ENCODE measurements at places on chromosomes 6 and 20.

GRCh38 chr20:24731312-24731711 lies 217.8 kb upstream of the CST7 start:
- DNase-seq = no peak

DNA sequence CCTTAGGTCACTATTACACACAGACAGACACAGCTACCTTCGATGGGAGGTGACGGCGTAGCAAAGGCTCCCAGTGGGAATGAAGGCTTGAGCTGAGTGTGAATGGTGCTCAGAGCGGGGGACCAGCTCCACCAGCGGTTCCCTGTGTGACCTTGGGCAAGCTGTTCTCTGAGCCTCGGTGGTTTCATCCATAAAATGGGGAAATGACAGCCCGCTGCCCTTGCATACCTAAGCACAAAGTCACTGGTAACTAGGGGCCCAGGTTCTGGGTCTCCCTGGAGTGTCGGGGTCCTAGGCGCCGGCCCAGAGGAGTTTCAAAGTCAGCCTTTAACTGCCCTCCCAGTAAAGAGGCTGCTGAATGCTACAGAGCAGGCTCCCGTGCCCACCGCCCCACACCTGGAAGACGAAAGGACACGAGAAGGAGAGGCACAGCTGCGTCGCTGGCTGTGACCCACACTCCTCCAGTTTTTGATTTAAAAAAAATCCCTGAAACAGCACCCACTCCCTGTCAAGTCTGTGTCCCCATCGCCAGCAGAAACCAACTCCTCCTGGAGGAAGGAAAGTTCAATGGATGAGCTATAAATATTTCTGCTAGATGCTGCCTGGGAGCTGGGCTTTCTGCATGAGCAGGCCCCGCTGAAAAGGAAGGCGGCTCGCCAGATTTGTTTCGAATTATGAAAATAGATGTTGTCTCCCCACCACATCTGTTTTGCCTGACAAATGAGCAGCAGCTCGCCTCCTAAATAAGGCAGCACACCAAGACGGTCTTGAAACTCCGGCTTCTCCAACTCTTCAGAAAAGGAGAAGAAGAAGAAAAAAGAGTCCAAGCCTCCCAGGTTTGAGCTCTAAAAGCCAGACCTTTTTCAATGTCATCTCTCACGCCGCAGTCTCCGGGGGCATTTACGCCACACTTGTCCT lies 27.4 kb downstream of the PMEPA1 start:
- DNase-seq = no peak

- DNase-seq = no peak
These were observed 60.8 kb downstream of the NPEPL1 start for GRCh38 chr20:58753267-58753921.

GRCh38 chr6:167690931-167691330 lies 135.8 kb upstream of the AFDN start:
- peak; percentile 22 for DNase-seq

DNA sequence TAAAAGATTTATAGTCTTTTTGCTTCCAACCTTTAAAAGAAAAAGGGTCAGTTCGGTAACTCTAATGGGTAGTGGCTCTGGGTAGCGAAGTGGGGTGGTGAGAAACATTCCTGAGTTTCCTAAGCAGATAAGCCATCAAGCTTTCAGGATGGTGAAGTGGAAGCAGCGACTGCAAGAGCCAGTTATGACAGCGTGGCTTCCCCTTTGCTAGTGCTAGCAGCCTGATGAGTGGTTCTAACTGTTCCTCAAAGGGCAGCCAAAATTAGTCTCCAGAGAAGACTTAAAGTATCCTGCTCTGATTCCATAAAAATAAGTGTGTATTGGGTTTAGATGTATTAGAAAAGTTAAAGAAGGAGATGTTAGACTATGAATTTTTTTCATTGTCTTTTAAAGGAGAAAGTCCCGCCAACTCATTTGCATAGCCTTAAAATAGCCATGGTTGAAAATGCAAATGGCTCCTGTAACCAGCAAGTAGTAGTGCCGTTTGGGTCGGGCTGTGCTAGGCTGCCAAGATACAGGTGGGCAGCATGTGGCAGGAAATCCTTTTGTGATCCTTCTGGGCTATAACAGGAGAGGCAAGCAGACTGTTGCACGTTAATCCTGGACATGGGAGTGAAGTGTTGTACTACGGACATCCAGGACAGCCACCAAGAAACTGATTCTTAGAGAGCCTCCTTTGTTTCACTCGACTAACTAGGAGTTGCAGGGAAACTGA lies 18.0 kb downstream of the ELOVL2 start:
- no peak for DNase-seq

DNA sequence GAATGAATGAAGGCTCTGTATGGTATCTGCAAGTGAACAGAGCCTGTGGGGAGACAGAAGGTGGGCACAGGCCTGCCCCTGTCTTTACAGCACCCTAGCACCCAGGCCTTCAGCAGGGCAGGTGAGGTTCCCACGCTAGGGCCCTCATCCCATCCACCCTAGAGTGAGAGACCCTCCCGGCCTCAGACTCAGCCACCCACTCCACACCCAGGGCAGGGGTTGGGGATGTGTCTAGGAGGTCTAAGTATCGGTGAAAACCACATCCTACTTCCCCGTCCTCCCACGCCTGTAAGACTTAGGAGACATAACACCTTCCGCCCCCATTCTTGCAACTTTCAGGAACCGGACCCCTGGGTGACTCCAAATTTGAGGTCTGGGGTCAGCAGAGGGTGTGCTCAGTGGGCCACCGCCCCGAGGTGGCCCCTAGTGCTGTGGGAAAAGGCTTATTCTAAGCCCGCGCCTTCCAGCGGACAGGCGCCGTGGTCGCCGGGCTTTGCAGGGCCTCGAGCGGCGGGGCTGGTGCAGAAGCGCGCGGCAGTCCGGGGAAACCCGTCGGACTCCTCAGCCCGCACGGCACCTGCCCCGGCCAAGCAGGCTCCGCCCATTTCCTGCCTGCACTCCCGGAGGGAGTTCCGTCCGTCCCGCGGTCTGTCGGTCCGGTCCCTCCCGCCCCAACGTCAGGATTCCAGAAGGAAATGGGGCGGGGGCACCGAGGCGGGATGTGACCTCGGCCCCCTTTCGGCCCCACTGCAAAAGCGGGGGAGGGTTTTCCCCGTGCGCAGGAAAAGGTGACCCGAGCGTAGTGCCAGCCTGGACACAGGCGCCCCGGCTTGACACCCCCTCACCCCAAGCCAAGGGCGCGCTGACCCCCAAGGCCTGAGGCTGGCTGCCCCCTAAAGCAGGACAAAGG lies 868 bp downstream of the SAMD10 start:
- no peak for DNase-seq

DNA sequence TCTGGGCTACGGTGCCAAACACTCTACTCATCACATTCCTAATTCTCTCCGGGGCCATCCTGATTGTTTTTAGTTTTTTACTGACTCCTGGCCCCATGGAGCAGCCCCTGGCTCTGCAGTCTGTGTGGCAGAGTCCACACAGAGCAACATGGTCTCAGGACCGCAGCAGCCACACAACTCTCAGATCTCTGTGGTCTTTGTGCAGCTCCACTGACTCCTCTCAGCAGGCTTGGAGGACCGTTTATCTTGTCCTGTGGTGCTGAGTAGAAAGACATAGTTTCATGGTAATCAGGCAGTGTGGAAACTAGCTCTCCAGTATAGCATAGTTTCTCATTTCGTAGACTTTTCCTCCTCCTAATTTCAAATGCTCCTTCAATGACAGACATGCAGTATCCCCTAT lies 168.4 kb downstream of the EDN1 start:
- DNase-seq = no peak

GRCh38 chr6:148064406-148065134 lies 278.1 kb upstream of the SASH1 start:
- DNase-seq = no peak

DNA sequence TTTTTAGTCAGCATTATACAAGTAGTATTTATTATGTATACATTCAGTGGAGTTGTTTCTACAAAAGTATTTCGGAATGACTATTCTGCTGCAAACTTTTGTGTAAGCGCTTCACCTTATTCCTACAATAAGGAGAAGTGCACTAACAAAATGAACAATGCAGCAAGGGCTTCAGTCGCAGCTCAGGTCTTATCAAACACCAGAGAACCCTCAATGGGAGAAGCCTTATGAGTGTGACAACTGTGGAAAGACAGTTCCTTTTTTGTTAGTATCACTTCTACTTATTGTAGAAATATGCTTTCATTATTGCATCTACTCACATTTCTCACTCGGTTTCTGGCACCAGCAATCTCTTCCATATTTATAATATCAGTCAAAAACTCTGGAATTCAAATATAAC lies 18.8 kb downstream of the ZKSCAN3 start:
- no peak for DNase-seq

DNA sequence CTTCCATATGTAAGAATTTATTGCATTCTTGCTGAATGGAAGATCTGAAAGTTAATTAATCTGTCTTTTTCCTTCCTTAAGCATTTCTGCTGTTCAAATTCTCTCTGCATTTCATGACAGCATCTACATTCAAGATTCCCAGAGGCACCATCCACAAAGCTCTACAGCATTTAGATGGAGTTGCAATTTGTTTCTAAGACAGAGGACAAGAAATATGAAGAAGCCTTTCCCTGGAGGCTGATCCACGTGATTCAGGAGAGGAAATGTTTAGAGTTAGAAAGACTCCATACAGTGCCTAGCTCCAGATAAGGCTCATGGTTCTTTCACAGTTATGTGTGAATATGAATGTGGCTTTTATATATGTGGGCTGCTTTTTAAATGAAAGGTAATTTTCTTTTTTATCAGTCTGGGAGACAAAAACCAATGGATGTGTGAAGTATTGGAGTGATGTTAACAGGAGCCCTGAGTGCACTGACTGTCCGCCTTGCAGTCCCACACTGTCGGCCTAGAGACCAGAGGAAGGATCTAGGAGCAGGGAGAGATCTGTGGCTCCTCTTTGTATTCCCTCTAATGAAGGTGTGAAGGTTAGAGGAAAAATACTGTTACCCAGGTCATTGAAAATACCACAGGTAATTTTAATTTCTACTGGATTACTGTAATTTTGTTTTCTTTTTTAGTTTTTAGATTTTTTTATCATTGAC lies 686.6 kb upstream of the GJE1 start:
- DNase-seq = no peak

DNA sequence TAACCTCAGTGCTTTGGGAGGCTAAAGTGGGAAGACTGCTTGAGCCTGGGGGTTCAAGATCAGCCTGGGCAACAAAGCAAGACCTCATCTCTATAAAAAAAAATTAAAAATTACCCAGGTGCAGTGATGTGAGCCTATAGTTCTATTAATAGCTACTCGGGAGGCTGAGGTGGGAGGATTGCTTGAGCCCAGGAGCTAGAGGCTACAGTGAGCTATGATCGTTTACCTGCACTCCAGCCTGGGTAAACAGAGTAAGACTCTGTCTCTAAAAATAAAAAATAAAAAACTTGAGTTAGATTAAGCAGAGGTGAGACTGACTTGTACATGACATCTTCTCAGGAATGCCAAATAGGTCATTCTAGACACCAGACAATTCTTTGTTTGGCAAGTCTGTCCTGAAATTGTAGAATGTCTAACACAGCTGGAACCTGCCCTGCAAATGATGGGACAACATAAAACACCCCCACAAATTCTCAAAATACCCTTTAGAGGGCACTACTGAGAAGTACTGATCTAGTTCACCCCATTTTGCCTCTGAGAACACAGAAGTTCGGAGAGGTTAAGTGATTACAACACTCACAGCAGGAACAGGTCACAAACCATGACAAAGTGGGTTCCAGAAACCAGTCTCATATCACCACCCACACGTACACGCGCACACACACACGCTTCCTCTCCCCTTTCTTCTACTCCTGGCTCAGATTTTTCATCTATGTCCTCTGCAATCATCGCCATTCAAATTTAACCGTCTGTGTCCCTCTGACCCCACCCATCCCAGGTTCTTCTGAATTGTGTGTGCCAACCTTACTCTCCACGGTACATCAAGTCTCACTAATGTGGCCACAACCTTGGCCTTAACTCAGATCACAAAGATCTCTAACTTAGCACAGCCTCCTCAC lies 38.3 kb downstream of the ARHGAP18 start:
- DNase-seq = peak; percentile 64

- peak; percentile 21 for DNase-seq
These were observed 98.9 kb upstream of the ZNF217 start for GRCh38 chr20:53692465-53693067.

GRCh38 chr20:20034486-20034885 lies 17.3 kb downstream of the NAA20 start:
- DNase-seq = no peak

- DNase-seq = peak; percentile 14
These were observed 1.5 kb downstream of the DEK start for GRCh38 chr6:18262702-18263417.

DNA sequence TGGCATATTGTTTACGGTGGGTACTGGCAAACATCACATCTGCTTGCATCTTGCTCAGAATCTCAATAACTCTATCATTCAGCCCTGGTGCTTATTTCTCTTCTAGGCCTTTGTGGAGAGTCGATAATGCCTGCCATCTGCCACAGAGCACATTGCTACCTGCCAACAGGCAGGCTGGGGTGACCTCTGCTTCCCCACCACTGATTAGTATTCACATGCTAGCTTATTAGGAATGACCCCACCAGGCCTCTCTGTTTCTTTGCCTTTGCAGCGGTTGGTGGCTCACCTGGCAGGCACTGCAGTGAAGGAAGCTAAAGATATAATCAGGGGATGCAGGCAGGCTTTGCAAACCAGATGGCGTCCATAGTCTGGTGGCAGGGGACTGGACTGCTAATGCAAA lies 154.5 kb downstream of the MMS22L start:
- DNase-seq = no peak

DNA sequence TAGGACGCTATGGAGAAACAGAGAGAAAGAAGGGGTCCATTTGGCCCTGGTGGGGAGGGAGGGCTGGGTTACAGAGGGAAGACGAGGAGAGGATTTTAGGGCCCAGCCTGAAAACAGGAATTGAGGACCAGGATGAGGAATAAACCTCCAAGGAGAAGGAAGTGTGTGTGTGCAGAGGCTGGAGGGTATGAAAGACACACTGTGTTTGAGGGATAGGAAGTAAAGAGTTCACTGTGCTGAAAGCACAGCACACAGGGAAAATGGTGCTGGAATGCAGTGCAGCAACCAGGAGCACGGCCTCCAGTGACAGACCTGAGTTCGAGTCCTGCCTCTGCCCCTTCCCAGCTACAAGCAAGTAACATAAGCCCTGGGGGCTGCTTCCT lies 7.8 kb downstream of the MBOAT1 start:
- DNase-seq = no peak

DNA sequence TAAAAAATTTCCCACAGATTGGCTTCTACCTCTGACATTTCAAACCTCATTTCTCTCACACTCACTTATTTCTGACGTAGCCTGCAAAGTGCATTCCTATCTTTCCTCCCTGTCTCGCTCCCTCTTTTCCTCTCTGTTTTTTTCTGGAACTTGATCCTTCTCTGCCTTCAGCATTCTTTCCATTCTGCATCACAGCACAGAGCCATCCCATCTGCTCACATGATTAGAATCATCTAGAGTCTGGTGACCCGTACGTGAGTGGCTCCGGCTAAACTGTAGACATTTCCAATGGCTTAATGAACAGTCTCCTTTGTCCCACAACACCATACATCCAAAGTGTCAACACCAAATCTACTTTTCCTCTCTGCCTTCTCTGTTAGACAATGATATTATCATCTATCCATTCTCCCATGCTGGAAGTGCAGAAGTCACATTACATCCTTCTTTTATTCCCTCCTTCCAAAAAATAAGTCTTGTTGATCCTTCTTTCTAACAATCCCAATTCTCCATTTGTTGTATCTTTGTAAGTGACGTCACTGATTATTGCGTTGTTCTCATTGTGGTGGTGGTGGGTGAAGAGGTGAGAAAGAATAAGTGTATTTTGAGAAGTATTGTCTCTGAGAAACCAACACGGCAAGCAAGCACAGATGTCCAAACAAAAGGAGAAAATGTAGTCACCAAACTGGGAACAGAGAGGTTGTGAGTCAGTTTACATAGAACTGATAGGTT lies 41.6 kb downstream of the OPRM1 start:
- DNase-seq = no peak

All from pons (tissue), 1 donor.